Spinal cord (tissue), 10 donors: ENCODE measurements at places on chromosomes 3 and 15.

- no peak for DNase-seq
These were observed 1.7 kb downstream of the ITPR1 start for GRCh38 chr3:4494895-4495264.

- peak; percentile 92 for DNase-seq
These were observed 187.9 kb downstream of the OPA1 start for GRCh38 chr3:193780810-193781478.

DNA sequence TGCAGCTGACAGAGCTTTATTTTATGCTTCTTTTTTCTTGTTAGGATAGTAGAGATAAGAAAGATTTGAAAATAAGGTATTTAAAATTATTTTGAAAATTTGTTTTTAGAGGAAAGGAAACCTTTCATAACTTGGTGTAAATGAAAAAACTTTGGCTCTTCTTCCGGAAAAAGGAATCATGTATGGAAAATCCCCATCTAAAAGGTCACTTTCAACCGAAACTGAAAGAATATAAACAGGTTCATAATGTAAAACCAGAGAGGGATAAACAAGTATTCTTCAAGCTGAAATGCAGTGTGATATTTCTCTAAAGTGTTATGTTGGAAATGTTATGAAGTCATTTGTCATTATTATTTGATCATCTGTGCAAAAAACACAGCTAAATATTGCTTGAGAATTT, 246.8 kb downstream of the NFKBIZ start:
- DNase-seq = no peak

- peak; percentile 47 for DNase-seq
These were observed 31.5 kb upstream of the MLF1 start for GRCh38 chr3:158539414-158540014.

DNA sequence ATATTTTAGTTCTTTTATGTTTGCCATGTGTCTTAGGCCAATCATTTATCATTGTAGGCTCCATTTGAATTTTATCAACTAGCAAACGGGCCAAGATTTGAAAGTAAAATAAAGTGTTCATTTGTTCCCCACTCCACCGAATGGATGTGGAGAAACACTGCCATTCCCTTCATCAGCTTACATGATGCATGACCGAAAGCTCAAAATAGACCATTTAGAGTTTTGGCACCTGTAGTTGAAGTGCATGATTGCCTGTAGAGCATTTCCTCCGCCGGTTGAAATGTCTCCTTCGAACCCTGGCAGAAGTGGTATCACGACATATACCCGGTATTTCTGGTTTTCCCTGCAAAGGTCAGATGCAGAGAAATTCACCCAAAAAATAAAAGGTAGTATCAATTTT, 165.6 kb downstream of the PLD1 start:
- DNase-seq = no peak

DNA sequence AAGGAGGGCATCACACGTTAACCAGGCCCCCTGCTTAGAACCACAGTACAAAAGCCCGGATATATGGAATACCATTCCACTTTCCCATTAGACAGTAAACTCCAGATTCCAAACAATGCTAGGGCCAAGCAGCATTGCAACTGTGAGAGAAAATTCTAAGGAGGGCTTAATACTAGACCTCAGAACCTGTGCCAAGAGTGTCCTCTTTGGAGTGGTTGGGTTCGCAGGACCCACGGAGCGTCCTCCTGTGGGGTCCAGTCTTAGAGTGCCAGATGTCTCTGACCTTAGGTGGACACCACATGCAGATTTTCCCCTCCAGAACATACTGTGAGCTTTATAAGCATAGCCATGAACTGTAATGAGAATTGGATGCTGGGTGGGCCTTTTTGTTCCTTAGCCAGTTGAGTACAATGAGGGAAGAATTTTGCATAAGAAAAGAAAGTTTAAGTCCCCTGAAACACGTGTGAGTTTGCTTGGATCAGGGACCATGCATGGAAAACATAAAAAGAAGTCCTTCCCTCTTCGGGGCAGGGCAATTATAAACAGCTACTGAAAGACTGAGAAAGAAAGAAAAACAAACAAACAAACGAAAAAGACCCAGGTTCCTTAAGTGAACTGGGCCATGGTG, 325.7 kb downstream of the NEK10 start:
- no peak for DNase-seq

- peak; percentile 63 for DNase-seq
These were observed 47.0 kb upstream of the SELENOK start for GRCh38 chr3:53938645-53939044.

DNA sequence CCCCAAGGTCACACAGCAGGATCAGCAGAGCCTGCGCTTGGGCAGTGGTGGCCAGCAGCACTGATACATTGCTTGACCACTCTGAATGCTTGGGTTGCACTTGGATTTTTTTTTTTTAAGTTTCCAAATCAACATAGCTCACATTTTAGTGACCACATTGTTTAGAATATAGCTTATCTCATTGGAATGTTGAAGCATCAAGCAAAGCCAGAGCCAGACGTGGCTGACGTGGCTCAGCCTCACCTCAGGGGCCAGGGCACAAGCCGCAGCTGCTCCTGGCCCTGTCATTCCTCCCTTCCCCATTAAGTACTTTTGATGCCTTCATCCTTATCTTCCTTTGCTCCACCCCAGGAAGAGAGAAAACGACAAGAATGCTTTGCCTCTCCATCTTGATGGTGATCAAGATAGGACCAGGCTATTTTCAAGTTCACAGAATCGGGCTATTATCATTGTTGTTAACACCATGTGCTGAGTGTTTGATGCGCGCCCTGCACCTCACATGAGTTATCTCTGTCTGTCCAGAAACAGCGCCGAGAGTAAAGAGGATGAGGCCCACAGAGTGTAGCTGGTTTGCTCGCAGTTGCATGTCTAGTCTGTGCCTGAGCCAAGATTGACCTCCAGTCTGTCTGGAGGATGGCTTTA, 75.8 kb downstream of the AAGAB start:
- no peak for DNase-seq

DNA sequence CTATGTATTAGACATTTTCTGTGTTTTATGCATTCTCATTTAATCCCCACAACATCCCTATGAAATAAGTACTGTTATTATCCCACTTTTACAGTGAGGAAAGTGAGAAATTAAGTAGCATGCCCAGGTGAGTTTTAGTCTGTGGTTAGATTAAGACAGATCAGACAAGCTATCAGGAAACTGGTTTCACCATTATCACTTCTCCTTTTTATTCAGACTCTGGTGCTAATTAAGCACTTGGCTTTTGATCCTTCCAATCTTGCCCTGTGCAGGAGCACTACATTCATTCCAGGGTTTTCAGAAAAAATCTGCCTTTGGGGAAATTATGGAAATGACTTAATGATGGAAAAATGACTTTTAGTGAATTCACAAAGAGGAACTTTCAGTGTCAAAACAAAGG, 115.2 kb downstream of the TMEM108 start:
- DNase-seq = no peak

DNA sequence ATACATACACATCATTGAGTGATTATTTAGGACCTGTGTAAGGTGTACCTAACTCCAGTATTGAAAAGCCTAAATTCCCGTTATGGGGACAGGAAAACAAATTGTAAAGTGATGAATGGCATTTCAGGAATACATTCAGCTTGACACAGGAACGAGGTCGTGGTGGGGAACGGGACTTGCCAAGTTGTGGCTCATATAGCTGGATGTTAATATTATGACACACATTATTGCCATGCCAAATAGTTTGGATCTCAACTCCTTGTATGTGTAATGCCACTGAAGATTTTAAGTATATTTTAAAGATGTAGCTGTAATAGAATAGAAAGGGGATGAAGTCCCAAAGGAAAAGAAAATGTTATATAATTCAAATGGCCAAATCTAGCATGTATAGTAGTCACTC, 227.2 kb upstream of the GOLIM4 start:
- DNase-seq = no peak

DNA sequence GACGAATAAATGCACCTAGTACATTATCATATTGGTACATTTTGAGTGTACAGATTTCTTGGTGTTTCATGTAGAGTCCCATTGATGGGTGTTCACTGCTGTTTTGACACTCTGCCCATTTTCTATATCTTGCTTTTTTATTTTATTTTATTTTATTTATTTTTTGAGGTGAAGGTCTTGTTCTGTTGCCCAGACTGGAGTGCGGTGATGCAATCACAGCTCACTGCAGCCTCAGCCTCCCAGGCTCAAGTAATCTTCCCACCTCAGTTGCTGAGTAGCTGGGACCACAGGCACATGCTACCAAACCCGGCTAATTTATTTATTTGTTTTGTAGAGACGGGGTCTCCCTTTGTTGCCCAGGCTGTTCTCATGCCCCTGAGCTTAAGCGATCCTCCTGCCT, 44.2 kb downstream of the DNAJC13 start:
- no peak for DNase-seq

DNA sequence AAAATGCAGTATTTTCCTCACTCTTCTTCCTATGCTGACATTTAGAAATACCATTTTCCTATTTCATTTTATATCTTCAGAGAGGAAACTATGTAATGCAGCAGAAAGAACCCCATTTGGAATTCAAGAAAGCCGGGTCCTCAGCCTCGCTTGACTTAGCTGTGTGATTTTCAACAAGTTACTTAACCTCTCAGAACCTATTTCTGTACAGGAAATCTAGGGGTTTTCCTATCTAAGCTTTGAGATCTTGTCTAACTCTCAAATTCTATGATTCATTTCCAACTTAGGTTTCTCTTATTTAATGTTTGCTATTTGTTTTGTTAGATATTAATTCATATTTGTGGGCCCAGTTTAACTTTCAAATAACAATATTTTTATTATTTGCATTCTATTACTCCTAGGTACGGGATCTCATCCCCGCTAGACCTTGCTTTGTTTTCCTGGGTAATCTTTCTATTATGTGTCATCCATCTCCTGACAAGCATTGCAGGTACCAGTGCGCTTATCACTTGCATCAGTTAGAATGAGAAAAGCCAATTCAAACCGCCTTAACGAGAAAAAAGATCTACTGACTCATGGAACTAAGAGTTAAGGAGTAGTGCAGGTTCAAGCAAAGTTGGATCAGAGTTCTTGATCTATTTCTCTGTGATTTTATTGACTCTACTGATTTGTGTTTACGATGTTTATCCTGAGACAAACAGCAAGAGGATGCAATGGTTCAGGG, 70.6 kb upstream of the BHLHE40 start:
- DNase-seq = no peak

GRCh38 chr3:174215456-174215855, 643.7 kb upstream of the NAALADL2 start:
- DNase-seq = peak; percentile 68

DNA sequence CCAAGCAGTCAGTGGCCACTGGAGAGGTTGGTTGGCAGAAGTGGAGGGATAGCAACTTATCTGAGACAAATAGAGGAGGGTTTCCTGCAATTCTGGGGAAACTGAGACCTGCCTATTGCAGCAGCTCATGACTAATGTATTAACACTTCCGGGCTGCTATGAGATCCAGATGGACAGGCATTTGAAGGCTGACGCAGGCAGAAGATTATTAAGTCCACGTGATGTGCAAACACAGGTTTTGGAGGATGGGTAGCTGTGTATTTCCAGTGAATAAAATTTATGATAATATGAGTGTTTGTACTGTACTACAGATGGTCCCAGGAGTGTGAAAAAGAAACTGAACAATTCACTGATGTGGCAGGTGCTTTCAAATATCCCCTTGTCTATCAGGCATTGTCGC, 28.5 kb upstream of the CFAP161 start:
- no peak for DNase-seq

GRCh38 chr15:29252234-29252633, 17.4 kb downstream of the NSMCE3 start:
- no peak for DNase-seq

- DNase-seq = no peak
These were observed 124.9 kb downstream of the DNAJB8 start for GRCh38 chr3:128341659-128342395.

- no peak for DNase-seq
These were observed 66.7 kb downstream of the ATP10A start for GRCh38 chr15:25796395-25796794.

GRCh38 chr3:77835921-77836320, 796.0 kb downstream of the ROBO2 start:
- DNase-seq = no peak

DNA sequence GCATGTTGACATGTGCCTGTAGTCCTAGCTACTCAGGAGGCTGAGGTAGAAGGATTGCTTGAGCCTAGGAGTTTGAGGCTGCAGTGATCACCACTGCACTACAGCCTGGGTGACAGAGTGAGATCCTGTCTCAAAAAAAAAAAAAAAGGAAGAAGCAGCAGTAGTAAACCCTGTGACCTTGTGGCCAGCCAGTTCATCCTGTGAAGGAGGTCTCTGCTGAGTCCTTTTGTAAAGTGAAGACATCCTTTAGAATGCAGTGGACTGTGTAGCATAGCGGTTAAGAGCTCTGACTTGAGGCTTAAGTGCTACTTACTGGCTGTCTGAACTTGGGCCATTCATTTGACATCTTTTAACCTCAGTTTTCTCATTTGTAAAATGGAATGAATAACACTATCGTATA, 8.3 kb downstream of the EXOSC7 start:
- DNase-seq = no peak

DNA sequence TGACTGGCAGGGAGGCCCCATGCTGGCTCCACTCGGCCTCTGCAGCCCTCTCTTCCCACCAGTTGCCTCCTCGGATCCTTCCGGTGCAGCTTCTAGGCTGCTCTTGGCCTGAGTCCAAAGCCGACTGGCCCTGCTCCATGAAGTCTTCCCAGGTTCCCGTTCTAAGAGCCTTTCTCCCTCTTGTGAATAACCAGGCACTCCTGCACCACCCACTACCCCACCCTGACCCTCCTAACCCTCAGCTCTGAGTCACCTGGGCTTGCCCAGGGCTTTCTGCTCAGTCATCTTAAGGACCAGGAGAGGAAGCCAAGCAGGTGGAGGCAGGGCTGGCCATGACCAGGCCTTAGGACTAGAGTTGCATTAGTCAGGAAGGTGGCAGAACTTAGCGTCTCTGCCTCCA, 28.1 kb upstream of the CNBP start:
- no peak for DNase-seq

DNA sequence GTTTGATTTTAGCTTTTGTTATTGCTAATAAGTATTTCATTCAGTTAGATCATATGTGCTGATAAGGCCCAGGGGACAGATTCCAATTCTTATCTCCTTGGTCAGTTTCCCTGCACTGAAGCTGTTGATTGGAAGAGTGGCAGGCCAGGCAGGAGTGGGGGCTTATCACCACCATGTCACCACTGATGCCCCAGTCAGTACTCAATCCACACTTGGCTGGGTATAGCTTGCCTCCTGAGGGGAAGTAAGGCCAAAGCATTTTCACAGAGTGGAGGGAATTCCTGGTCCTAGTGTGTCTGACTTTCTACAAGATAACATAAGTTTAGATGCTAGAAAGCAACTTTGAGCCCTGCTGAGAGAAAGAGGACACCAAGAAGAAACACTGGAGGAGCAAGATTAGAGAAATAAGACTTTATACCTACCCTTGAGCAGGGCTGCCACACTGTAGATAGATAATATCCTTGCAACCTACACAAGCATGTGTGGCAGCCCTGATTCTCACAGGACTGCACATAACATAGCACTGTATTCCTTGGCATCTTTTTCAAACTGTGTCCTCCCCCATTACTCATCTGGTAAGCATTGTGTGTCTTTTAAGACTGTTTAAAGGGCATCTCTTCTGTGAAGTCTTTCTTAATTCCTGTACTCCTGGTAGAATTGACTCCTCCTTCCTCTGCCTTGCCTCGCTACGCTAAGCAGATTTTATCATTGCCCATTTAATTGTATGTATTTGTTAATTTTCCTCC, 24.3 kb downstream of the OXNAD1 start:
- DNase-seq = no peak

- DNase-seq = no peak
These were observed 79.6 kb downstream of the ARPP21 start for GRCh38 chr3:35718921-35719320.

GRCh38 chr3:56005196-56005805, 463.0 kb downstream of the ERC2 start:
- no peak for DNase-seq
